GM12878 (cell line): ENCODE measurements at places on chromosomes 2 and 18. TPM values are rescaled to one million over a fixed set of nuclear protein-coding genes. Genes with fewer than 3 reads are reported as not detected.

Gene UPP2
- polyA plus RNA-seq = not detected in 2 replicates

Gene DOCK10
- 28.7 and 37.5 TPM in 2 replicates for polyA plus RNA-seq

Gene HOXD8
- not detected in 2 replicates for polyA plus RNA-seq

Gene NGEF
- polyA plus RNA-seq = not detected in 2 replicates

Gene IL36G
- not detected in 2 replicates for polyA plus RNA-seq

Gene PROC
- polyA plus RNA-seq = not detected in 2 replicates

Gene CIB4
- not detected in 2 replicates for polyA plus RNA-seq
